GOT3 (cell line): ENCODE measurements at places on chromosomes 4 and X.

DNA sequence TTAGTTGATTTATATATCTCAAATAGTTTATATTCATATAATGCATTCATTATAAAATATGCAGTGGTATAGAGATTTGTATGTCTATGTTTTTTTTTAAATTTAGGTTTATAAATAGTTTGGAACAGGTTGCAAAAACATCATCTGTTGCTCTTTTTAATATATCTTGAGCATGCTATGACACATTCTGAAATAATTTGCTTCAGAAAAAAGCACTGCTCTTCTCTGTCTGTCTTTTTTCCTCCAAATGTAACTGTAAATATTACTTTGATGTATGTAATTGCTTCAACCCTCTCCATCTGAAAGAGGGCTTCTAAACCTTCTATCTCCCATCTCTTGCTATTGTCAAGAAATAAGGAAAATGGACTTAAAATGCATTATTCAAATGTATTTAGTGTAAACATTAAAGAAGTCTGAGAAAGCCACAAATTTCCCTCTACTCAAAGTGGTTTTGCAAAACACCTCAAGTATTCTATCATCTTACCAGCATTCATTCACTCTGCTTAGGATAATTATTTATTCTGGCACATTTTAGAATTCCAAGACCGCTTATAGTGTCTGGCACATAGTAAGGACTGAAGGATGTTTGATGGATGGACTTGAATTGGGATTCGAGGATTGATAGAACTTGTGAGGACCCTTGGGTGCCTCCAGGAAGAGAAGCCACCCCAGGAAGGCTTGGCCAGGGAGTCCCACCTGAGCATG, 87.8 kb downstream of the CLNK start:
- no peak for DNase-seq

DNA sequence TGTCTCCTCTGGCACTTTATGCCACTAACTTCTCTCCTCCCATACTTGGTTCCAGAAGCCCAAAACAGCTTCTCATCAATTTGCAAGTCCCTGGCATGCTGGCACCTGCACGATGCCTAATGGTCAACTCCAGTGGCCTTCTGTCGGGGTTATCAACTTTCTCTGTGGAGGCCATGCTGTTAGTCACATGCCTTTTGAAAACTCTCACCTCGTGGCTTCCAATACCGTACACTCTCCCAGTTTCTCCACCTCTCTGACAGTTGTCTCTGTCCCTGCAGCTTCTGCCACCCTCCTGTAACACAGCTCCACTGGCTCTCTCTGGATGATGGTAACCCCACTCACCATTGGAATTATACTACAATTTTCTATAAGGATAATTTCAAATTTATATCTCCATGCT, 324.0 kb downstream of the NR3C2 start:
- DNase-seq: no peak

- no peak for DNase-seq
Measured at GRCh38 chrX:99384594-99385374, 1025.3 kb downstream of the PCDH19 start.

DNA sequence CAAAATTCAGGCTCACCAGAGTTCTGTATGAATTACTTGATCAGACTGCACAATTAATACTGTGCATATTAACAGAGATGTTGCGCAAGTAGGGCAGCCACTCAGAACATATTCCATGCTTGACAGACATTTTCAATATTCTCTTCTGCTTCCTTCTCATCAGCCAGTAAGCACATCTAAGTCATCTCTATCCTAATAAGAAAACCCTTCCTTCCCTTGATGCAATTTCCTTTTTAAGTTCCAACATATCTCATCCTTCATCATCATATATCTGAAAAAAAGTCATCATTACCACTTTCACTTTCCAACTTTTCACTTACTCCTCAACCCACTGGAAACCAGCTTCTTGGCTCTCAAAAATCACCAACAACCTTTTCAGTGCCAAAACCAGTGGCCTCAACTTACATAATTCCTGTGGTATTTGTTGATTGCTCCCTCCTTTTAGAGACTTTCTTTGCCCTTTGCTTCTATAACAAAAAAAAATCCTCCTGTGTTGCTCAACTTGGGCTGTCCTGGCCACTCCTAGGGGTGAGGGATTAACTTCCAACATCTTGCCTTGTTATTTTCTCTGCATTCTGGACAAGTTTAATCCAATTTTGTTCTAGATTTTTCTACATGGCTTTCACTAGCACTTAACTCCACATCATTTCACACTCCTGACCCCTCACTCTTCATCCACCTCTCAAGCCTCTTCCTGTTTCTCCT, 14.1 kb downstream of the MBNL3 start:
- no peak for DNase-seq

DNA sequence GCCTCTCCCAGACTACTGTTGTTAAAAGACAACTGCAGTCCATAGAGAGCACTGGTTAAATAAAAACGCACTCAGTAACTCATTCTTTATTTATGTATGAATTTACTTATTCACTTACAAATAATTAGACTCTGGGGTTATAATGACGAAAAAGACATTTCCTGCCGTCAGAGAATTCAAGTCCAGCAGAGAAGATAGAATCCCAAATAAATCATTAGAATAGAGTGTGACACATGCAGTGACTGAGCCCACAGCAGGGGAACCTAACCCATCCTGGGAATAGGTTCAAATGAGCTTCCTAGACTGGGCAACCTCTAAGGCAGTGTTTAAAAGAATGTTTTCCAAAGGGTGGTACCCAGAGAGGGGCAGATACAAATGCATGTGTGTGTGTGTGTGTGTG, 53.9 kb downstream of the FGFBP1 start:
- no peak for DNase-seq

GRCh38 chr4:150126201-150126863, 48.1 kb downstream of the DCLK2 start:
- no peak for DNase-seq

DNA sequence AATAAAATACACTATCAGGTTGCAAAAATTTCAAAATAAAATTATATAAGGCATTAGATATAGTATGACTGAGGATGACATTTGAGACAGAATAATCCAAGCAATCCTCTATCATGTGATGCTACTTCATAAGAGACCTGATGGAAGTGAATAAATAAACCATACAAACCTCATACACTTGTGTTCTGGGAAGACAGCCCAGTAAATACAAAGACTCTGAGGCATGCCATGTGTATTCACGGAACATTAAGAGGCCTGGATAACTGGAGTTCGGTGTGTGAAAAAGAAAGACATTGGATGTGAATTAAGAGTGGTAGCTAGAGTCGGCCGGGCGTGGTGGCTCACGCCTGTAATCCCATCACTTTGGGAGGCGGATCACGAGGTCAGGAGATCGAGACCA, 364.2 kb downstream of the ADAM29 start:
- no peak for DNase-seq

- no peak for DNase-seq
Measured at GRCh38 chr4:8346838-8347605, 77.5 kb downstream of the HTRA3 start.

DNA sequence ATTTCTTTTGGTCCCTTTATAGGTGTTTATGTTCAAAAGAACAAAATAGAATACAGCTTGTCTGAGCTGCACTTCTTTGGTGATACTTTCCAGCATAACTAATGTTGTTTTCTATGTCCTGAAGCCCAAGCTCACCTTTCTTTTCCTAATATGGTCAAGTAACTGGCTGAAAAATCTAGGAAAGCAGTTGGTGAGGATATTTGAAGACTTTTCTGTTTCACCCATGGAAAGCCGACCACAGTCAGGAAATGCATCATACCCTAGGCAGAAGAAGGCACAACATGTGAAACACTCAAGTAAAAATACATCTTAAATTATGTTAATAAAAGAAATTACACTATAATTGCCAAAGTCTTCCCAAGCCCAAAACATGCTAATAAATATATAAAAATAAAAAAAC, 337.0 kb downstream of the PDGFC start:
- no peak for DNase-seq

DNA sequence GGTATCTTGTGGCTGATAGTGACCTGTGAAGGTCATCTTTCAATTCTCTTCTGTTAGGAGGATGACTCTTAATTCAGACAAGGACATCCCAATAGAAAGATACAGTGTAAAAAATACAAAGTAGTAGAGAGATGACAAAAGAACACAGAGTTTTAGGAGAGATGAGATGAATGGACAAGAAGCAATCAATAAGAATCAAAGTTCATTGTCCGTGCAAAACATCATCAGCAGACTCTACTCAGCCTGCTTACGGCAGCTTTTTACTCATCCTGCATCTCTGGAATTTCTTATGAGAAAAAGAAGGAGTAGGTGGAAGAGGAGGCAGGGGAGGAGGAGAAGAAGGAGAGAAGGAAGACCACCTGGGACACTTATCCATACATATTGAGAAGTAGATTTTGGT, 2131.7 kb downstream of the ARAP2 start:
- DNase-seq: no peak

DNA sequence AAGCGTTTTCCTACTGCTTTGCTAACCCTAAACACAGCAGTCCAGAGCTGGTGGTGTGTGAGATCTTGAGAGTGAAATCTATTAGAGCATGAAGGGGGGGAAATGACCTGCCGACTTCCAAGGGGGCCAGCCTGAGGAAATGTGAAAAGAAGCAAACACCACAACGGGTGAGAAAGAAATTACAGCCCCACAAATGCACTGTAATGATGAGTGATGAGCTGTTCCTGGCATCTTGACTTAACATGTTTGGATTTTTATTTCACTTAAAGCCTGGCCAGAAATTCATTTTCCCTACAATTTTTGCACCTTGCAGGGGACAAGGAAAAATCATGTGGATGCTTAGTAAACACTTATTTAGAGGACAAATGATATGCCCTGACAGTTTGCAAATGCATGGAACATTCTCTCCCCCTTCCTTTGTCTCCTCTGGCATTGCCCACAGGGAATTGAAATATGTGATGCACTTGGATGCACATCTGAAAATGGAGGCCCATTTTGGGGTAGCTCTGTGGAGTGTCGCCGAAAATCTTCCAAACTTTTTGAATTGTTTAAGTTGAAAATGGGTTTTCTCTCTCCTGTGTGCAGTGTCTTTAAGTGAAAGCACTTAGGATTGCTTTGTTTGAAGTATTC, 84.3 kb upstream of the TMEM150C start:
- no peak for DNase-seq

DNA sequence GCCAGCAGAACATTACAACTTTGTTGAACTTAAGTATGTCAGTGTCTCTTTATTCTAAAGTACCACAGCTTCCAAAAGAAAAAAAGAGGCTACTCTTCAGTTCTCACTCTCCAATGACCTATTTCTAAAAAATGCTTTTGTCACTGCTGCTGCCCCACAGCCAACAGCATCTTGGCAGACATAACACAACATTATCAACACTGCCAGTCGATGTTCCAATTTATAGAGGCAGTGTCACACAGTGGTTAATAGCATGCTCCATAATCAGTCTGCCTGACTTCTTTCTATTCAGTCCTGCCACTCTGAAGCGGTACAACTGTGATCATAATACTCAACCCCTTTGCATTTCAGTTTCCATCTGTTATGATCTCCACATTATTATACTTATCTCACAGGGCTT, 69.2 kb downstream of the PLS3 start:
- DNase-seq: no peak

DNA sequence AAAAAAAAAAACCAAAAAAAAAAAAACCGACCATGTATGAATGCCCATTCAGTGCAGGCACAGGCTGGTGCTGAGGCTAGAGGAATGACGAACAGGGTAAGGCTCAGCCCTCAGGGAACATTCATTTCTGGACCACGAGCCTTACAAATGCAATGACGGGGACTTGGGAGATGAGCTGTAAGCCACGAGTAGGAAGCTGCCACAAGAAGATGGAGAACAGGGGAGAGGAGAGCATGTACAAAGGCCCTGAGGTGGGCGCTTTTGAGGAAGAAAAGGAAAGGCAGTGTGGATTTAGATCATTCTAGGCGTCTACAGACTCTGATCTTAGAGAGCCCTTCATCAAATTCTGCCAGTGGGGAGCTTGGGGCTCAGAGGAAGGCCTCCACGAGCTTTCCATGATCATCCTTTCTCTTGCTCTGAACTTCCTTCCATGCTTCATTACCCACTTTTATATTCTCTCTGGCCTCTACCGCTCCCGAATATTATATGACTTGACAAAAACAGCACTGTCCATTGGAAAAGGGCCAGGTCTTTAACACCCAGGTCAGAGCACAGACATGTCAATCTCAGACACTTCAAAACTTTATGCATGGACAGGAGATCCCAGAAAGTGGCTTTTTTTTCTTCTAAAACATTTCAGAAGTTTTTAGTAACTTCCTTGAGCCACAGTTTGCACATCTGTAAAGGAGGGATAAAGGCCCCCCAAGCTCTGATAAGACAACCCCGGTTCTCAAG, 3.3 kb upstream of the ZNF518B start:
- DNase-seq: no peak

- DNase-seq: no peak
Measured at GRCh38 chr4:112823606-112824005, 186.7 kb downstream of the LARP7 start.

DNA sequence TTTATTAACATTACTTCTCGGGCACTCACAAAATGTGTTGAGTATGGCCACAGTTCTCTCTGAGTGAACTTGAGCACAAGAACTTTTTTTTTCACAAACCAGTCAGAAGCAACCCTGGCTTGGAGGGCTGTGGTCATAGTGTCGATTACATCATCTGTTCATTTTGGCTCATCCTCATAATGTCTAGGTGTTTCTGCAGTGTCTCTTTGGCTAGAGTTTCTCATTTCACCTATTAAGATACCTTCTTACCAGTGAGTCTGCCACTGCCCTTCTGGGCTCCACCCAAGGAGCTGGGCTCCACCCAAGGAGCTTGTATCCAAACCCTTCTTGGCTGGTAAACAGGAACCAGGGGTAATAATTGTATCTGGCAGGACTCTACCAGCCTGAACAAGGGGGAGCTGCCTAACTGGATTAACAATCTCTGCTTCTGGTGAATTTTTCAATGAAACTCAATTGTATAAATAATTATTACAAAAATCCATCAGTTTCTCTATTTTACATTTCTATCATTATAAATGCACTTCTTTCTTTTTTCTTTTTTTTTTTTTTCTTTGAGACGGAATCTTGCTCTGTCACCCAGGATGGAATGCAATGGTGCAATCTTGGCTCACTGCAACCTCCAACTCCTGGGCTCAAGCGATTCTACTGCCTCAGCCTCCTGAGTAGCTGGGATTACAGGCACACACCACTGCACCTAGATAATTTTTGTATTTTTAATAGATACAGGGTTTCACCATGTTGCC, 667.7 kb upstream of the SLIT2 start:
- no peak for DNase-seq

GRCh38 chr4:54568184-54568583, 89.6 kb upstream of the KIT start:
- DNase-seq: no peak

- no peak for DNase-seq
Measured at GRCh38 chrX:45198706-45199105, 2.0 kb downstream of the DIPK2B start.
